ENCODE measurements at places on chromosomes 2 and 18.

DNA sequence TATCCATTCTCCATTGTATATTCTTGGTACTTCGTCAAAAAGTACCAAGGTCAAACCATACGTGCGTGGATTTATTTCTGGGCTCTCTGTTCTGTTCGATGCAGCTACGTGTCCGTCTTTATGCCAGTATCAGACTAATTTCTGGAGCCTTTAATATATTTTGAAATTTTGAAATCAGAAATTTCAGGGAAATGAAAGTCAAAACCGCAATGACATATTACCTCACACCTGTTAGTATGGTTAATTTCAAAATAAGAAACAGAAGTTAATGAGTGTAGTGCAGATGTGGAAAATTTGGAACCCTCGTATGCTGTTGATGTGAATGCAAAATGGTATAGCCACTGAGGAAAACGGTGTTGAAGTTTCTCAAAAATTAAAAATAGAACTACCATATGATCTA, 156.1 kb upstream of the TRIB2 start:
- DNase-seq: no peak

DNA sequence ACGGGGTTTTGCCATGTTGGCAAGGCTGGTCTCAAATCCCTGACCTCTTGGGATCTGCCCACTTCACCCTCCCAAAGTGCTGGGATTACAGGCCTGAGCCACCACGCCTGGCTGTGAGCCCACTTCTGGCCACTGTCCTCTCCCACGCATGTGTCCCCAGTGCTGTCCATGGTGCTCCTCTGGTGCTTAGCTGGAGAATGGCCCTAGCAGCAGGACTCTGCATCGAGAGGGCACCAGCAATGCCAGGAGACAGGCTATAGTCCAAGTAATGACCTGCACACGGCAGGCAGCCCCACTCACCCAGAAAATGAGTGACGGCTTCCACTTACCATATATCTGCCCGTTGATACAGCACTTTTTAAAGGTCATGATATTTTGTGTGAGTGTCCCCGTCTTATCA, 66.3 kb upstream of the NARS1 start:
- no peak for DNase-seq

DNA sequence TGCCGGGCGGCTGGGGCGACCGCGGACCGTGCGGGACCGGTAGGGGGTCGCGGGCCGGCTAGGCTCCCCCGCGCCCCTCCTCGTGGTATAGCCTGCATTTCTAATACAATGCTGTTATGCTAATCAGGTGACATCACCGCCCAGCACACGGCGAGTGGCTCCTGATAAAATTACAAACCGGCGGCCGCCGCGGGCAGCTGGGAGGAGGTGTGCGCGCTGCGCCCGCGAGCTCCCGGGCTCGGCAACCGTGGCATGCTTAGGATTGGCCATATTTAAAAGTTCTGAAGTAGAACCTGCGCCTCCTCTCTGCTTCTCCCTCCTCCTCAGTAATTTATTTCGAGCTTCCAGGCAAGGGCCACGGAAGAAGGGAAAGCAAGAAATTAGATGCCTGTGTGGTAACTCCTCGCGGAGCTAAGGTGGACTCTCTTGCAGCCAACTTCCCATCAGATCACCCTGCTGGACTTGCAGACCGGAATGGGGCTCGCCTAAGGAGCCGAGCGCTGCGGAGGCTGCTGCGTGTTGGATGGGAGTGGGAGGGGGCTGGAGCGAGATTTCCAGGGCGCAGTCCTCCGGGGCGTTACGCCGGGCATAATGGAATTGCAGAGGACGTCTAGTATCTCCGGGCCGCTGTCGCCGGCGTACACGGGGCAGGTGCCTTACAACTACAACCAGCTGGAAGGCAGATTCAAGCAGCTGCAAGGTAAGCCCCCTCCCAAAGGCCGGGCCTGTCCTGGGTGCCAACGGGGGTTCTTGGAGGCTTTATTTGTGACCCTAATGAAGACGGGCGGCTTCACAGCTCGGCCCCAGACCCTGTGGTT, 102.3 kb downstream of the SPTBN1 start:
- no peak for DNase-seq

GRCh38 chr2:228841475-228841874, 429.6 kb downstream of the PID1 start:
- no peak for DNase-seq
